Tibial artery (tissue), 4 donors: ENCODE measurements at places on chromosomes 5 and 9.

- no peak overlapping the region for H3K4me3 ChIP-seq
- H3K36me3 ChIP-seq, result no peaks in the 10 kb centered on the region
- no peaks in the 10 kb centered on the region for H3K4me1 ChIP-seq
- DNase-seq, result no peak
- no peak overlapping the region for H3K27ac ChIP-seq
Observed at GRCh38 chr5:53820119-53820801, 259.8 kb downstream of the NDUFS4 start.

GRCh38 chr5:173452119-173452905 is 124.1 kb upstream of the STC2 start:
- peaks cover 22% of the 10 kb centered on the region for H3K4me1 ChIP-seq
- no peaks in the 10 kb centered on the region for H3K36me3 ChIP-seq
- DNase-seq, result no peak
- no peak overlapping the region for H3K4me3 ChIP-seq
- H3K27me3 ChIP-seq, result no peaks in the 10 kb centered on the region

- H3K27me3 ChIP-seq, result no peaks in the 10 kb centered on the region
- peaks cover 6% of the 10 kb centered on the region for H3K4me1 ChIP-seq
Observed at GRCh38 chr9:114385397-114386181, 2.2 kb downstream of the AKNA start.

GRCh38 chr9:92140074-92140753 is 25.0 kb upstream of the SPTLC1 start:
- H3K36me3 ChIP-seq, result no peaks in the 10 kb centered on the region
- H3K27me3 ChIP-seq, result peaks cover 15% of the 10 kb centered on the region
- peak; percentile 83 for DNase-seq
- H3K4me3 ChIP-seq, result peak overlapping the region; percentile 41
- H3K27ac ChIP-seq, result no peak overlapping the region

- no peaks in the 10 kb centered on the region for H3K27me3 ChIP-seq
- H3K4me1 ChIP-seq, result no peaks in the 10 kb centered on the region
- H3K27ac ChIP-seq, result peak overlapping the region; percentile 14
- no peak overlapping the region for H3K4me3 ChIP-seq
- DNase-seq, result peak; percentile 65
- no peaks in the 10 kb centered on the region for H3K36me3 ChIP-seq
Observed at GRCh38 chr5:132457371-132458225, 33.0 kb downstream of the IRF1 start.
